ENCODE measurements at places on chromosomes 11 and 22. TPM values are rescaled to one million over a fixed set of nuclear protein-coding genes. Genes with fewer than 3 reads are reported as not detected.

The HIC2 gene
- total RNA-seq, result 20.2 TPM

The TEX54 gene
- not detected for total RNA-seq

The GAL3ST1 gene
- total RNA-seq, result 3.8 TPM

The HIKESHI gene
- 42.3 TPM for total RNA-seq

The CD3E gene
- total RNA-seq, result not detected

The TECTA gene
- total RNA-seq, result 0.84 TPM
